ENCODE measurements at places on chromosomes 3 and 15. TPM values are rescaled to one million over a fixed set of nuclear protein-coding genes. Genes with fewer than 3 reads are reported as not detected.

Gene KNSTRN
- total RNA-seq = 19.9 TPM

Gene PLSCR4
- total RNA-seq = 54.6 TPM

Gene AMT
- 1.1 TPM for total RNA-seq

DNA sequence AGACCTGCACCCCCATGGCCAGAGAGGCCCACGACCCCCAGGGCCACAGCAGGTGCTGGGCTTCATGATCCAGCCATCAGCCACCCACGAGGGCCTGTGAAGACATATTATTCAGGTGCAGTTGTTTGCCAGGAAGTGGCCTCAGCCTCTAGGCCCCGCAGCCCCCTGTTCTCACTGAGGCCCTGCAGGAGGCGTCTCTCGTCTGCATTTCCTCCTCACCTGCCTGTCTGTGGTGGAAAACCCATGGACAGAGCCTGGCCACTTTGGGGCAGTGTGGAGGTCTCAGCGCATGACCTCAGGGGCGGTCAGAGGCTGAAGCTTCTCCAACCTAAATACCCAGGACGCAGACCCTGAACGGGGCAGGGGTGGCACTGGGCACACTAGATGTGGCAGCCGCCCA lies 18.6 kb downstream of the UROC1 start:
- DNase-seq = no peak

GRCh38 chr3:180265551-180265950 lies 228.8 kb upstream of the PEX5L start:
- no peak for DNase-seq

DNA sequence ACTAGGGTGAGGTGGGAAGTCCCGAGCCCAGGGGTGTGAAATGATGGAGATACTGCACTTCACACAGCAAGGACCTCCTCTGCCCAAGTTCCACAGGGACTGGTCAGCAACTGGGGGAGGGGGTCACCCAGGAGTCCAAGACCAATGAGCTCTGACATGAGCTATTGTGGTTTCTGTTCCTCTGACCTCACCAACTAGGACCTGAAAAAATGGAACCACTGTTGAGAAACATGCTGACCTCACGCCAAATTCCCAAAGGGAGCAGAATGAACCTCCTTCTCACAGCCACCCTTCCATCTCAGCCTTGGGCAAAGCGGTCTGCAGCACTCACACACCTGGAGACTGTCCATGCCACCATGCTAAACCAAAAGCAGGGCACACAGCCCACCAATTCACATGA lies 69.3 kb downstream of the LRIG1 start:
- DNase-seq = peak; percentile 80

DNA sequence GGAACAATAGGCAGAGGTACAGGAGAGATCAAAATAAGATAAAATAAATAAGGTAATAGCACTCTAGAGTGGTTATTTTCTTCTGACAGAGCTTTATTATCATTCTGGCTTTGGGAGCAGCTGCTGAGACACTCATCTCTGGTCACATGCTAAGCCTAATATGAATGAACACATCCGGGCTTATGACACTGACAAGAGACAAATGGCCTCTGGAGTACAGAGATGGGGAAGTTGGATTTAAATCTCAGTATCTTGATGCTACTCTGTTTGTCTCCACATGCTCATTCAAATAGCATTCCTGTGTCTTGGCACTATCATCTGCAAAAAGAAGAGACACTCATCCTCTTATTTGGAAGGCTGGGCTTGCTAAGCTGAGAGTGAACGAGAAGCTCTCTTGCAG lies 55.6 kb downstream of the TMEM45A start:
- no peak for DNase-seq

- no peak for DNase-seq
Measured at GRCh38 chr15:44882499-44882968, 74.0 kb upstream of the TERB2 start.

- DNase-seq = peak; percentile 88
Measured at GRCh38 chr15:20356911-20357480, 184.6 kb downstream of the GOLGA6L6 start.

DNA sequence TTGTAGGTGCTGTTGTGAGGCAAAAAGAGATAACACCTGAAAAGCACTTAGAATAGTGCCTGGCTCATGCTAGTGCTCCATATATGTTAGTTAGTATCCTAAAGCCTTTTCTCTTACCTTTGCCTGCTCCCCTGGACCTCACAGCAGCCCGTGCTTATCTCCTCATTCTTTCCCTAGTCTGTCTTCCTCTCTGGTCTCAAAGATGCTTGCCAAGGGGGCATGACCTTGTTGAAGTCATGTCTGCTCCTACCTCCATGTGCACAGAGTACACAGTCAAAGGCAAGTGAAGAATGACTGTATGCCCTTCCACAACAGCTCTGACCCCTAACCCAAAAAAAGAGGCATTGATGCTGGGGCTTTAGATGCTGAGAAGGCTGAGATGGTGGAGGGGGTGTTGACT lies 722 bp upstream of the CYP8B1 start:
- no peak for DNase-seq

- DNase-seq = peak; percentile 94
Measured at GRCh38 chr3:51384055-51384725, 901 bp upstream of the MANF start.

All from osteoblast (primary cell).